ENCODE measurements at places on chromosomes 7 and 10.

GRCh38 chr7:149607683-149608082 is 110.1 kb upstream of the ZNF746 start:
- no peak for DNase-seq

- DNase-seq: no peak
Observed at GRCh38 chr7:53904355-53904754, 637.8 kb upstream of the VSTM2A start.

DNA sequence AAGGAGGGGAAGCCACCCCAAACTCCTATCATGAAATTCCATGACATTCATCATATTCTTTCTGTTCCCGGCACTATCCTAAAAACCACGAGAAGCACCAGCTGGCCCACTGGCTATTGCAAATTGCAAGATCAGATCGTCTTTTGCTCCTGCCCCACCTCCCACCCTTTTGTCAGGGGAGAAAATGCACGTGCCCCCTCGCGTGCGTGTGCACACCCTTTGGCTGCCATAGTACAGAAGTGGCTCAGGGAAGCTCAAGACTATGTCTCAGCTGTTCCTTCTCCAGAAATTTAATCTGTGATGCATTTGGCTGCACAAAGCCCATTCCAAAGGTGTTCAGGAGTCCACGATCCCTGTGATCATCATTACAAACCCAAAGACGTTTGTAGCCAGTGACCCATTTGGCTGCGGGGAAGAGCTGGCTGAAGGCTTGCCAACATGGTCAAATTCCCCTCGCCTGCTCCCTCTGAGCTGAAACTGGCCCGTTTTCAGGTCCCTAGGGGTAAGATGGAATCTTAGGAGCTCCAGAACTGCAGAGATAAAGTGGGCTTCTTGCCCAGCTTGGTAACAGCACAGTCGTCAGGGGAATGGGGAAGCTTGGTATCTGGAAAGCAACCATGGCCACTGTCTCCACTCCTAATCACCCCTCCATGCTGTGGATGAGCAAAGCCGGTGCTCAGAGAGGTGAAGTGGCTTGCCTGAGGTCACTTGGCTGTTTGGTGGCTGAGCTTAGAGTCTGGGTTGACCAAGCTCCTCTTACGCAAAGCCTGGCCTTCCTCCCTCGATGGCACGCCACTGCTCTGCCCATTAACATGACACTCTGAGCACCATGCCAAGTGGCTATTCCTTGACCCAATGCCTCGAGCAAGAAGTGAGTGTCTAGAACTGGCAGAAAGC is 155.4 kb downstream of the NEURL1 start:
- no peak for DNase-seq

DNA sequence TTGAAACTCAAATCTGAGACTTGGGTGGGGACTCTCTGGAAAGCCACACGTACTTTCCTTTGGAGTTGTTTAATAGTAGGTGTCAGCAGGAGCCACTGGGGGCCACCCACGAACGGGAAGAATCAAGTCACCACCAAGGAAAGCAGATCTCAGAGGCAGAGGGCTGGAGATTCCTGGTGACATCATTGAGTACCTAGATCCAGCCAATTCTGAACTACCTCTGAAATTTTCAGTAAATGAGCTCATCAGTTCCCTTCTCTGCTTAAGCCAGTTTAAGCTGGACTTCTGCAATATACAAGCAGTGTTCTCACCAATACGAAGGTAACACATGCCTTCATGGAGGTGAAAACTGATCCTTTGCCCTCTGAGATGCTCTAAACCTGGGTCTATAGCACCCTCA is 99.3 kb upstream of the SORCS3 start:
- DNase-seq: no peak

GRCh38 chr7:44220358-44221112 is 19.8 kb downstream of the YKT6 start:
- DNase-seq: no peak

DNA sequence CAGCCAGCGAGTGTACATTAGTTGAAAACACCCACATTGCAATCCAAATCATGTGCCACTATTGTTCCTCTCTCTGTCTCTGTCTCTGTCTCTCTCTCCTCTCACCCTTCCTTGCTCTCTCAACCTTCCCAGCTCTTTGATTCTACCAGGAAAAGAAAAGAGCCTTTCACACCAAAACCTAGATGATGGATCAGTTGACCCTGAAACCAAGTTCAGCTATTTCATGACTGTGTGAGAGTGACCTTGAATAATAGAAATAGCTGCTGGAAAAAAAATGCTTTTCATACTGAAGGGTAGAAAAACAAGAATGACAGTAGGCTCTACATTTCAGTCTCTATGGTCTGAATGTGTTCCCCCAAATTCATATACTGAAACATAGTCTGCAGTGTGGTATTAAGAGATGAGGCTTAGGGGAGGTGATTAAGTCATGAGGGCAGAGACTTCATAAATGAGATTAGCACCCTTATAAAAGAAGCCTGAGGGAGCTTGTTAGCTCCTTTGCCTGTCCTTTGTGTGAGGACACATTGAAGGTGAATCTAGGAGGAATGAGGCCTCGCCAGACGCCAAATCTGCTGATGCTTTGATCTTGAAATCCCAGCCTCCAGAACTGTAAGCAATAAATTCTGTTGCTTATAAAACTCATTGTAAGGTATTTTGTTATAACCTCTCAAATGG is 65.2 kb downstream of the LYZL1 start:
- no peak for DNase-seq

DNA sequence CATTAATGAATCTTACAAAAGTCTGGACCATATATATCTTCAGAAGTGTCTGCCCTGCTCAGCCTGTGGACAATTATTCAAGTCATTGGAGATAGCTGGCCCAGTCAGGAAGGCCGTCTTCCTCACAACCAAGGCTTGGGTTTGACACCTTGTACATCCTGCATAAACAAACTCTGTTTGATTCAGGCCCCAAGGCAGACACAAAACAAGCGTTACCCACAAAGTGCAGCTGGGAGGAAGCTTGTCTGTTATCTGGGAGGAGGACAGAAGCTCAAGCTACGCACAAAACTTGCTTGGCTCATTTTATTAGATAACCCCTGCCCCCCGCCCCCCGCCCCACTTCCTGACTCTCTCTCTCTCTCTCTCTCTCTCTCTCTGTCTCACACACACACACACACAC is 166.9 kb upstream of the WDR11 start:
- no peak for DNase-seq

DNA sequence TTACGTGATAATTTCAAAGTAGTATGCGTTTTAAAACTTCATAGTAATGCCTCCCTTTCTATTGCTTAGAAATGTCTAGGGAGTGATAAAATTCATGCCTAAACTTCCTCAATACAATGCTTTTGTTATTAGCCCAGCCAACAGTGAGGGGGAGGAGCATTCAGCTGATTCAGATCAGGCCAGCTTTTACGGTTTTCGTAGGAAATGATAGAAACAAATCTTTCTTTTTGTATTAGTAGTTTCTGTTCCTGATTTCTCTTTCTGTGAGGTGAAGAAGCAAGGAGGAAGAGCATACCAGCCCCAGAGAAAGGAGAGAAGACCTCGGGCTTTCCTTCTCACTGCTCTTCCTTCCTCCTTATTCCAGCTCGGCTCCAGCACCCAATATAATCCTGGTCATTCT is 35.2 kb upstream of the ITPRID1 start:
- no peak for DNase-seq
